ENCODE measurements at places on chromosomes 6 and 20.

- DNase-seq: no peak
These were observed 397.5 kb downstream of the TAF4 start for GRCh38 chr20:61668065-61668650.

DNA sequence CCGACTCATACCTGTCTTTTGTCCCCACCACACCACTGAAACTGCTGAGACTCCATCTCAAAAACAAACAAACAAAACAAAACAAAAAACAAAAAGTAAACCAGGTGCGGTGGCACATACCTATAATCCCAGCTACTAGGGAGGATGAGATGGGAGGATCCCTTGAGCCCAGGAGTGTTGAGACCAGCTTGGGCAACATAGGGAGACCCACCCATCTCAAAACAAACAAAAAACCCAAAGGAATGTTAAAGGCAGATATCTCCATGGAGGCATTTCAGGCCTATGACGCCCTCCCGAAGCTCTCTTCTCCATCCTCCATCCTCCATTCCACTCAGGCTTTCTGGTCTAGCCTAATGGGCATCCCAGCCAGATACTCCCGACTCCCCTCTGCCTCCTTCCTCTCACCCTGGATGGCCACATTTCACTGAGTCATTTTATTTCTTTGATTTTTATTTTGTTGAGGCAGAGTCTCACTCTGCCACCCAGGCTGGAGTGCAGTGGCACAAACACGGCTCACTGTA lies 3.2 kb upstream of the SLC4A11 start:
- DNase-seq: peak; percentile 90

- DNase-seq: no peak
These were observed 22.3 kb downstream of the NRN1 start for GRCh38 chr6:5984150-5985089.

- no peak for DNase-seq
These were observed 78.6 kb upstream of the TOX2 start for GRCh38 chr20:43835944-43836508.

- DNase-seq: no peak
These were observed 39.9 kb downstream of the SNAI1 start for GRCh38 chr20:50022676-50023075.

- DNase-seq: peak; percentile 87
These were observed 12.4 kb upstream of the ZSCAN9 start for GRCh38 chr6:28212510-28213212.

- no peak for DNase-seq
These were observed 51.5 kb downstream of the STK4 start for GRCh38 chr20:45017857-45018256.

- DNase-seq: no peak
These were observed 24.1 kb downstream of the SCP2D1 start for GRCh38 chr20:18837718-18838117.

DNA sequence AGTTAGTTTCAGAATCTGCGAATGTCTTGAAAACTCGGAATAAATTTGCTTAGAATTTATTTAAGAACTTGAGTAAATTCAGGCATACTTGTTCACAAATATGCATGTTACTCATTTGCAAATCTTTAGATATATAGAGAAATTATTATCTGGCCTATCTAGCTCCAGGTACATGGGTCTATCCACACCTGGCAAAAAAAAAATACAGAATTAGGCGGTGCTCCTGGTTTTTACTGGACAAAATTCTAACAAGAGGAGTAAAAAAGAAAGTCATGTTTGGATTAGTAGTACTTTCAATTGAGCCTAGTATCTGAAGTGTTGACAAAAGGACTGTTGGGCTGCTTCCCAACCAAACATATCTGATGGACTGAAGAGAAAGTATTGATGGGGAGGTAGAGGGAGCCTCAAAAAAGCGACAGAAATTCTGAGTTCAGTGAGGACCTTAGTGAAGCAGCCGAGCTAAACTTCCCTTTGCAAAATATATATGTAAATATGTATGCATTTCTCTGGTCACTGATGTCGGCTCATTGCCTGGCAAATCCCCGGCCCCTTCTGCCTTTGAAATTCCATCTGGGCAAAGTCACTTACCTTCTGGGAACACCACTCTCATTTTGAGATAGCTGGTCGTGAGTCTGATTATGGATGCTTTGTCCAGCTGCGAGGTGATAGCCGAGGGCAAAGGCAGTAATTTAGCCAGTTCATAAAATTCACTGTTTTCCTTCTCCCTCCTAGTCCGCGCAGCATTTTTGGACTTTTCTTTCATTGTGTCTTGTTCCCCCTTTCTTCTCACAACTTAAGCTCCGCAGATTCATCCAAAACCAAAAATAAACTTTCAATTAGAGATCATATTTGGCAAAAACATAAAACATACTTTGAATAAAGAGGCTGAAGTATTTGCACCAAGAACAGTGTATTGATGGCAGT lies 1.8 kb downstream of the SIM1 start:
- DNase-seq: peak; percentile 74

- no peak for DNase-seq
These were observed 12.7 kb downstream of the GGT7 start for GRCh38 chr20:34859826-34860545.

DNA sequence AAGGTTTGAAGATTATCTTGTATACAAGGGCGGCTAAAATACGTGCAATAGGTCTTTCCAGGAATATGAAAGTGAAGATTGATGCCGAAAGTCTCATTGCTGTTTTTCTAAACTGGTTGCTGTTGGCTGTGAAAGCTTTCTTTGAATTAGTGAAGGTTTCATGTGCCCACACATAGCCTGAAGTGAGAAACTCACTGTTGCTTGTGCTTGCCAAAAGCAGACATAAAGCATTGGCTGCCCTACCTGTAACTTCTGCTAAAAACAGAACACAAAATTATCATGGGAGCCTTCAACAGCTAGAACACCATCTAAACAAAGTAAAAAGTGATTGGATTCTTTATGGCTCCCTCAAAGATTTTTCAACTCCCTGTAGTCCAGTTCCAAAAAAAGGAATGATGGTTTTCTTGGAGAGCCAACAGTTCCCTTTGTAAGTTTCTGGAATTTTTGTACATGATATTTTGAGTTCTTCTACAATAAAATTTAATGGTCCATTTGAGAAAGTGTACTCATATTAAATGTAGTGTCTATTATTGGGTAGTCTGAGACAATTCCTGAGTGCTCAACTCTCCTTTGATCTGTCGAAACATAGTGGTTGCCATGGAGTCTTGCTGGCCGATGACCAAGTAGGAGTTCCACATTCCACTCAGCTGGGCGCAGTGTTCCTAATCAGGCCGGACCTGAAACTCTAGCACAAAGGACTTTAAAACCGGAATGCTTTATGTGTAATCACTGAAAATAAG lies 68.5 kb downstream of the PLEKHG1 start:
- no peak for DNase-seq

DNA sequence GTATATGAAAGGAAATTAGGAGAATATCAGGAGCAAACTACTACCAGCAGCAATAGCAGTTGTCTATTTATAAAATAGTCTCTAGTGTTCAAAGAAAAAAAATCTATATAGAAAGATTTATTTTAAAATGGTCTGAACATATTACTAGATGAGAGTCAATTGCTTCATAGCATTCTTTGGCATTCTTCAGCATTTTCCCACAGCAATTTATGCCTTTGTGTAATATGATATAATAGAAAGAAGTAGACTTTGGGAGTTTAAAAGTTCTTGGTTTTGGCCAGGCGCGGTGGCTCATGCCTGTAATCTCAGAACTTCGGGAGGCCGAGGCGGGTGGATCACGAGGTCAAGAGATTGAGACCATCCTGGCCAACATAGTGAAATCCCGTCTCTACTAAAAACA lies 157.0 kb upstream of the PLN start:
- no peak for DNase-seq

DNA sequence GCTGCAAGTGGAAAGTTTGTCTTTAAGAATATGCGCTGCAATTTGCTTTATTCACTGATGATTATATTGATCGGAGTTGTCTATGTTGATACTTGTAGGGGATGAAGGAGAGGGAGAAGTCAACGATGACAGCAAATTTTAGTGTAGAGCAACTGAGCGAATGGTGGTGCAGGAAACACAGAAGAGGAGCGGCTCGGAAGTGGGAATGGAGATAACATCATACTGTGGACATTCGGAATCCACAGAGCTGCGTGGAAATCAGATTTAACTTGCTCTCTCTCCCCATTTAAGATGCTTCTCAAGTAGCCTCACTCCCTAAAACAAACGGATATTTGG lies 722 bp upstream of the TMEM14B start:
- no peak for DNase-seq

- no peak for DNase-seq
These were observed 230.1 kb downstream of the TFAP2C start for GRCh38 chr20:56859039-56859800.

- no peak for DNase-seq
These were observed 13.3 kb upstream of the TCFL5 start for GRCh38 chr20:62874964-62875344.

DNA sequence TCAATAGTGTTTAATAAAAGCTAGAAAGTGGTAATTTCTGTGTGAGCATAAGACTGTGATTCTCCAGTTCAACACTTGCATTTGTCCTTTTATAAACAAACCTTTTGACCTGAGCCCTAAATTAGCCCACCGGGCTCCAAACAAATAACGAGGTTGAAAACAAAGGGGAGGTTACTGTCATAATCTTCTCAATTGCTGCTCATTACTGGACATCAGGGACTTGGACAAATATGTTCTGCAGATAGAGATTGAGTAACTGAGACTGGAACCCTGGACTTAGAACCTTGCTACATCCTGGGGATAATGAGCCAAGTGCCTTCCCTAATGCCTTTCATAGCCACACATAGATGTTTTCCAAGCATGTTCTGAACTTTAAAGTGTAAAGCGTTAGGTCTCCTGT lies 84.2 kb upstream of the PCSK2 start:
- DNase-seq: no peak

GRCh38 chr6:138787138-138787537 lies 8.7 kb upstream of the ECT2L start:
- no peak for DNase-seq

DNA sequence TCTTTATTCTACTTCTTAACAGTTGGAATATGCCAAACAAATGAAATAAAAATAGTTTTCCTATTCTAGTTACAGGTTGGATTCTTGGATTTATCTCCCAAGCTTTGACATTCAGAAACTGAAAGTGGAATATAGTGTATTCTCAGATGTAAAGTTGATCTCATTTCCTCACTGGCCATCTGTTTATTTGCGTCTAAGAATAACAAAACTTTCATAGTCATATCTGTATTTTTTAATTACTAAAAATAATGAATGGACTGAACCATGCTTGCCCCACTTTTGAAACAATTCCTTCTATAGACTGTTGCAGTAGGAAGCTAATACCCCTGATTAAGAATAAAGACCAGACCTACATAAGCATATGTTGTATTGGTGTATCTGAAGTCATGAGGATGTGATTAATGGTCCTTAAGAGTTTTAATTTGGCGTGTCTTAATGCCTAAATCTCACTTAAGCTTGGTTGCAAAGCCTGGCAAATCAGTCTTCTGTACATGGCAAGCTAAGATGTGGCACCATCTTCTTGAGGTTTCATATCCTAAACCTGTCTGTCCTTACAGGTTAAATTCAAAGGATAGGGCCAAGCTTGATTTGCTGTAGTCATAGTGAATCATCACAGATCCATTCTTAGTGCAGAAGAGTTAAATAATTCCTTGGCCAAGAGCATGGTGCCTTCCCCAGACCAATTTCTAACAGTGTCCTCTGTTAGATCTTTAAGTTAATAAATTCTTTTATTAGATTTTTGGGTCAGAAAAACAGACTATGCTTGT lies 58.9 kb downstream of the FOXO3 start:
- no peak for DNase-seq

DNA sequence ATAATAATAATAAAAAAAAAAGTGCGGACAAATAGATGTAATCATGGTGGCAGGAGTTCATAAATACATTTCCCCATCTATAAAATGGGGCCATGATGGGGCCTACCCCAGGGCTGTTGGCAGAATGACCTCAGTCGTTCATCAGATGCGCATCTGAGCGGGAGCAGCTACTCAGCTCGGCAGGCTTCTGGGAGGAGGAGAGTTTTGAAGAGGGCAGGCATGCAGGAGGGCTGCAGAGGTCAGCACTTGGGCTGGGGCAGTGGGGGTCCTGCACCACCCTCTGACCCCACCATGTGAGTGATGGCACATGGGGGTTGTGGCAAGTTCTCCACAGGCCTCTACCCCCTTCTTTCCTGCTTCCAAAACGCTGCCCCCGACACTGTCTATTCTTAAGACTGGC lies 373.5 kb downstream of the ZFAND3 start:
- no peak for DNase-seq

DNA sequence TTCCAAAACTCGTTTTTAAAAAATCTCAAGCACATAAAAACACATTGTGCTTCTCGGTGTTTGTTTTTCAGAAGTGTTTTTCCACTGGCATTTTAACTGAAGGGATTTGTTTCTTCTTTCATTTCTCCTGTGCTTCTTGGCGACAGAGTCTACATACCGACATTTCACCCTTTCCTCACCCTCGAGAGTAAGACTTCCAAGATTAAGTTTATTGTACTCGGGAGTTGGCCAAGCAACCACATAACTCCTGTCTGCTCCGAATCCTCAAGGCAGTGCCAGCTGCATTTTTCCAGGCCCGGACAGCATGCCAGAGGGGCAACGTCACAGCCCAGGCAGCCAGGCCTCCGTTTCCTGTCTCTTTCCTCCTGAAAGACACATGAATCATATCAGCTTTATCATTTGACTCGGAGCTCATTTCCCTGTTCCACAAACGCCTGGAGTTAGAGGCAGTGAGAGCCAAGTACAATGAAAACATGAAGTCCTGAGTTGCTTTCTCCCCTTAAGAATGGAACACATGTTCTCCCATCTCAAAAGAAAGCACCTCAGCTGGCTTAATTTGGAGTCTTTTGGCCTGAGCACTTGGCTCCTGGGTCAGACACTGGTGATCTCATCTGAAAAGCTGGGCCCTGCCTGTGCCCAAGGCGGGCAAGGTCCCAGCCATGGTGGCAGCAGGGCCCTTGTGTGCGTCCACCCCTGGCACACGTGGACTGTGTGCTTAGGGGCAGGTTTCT lies 23.2 kb upstream of the FAM50B start:
- peak; percentile 97 for DNase-seq

- no peak for DNase-seq
These were observed 4.9 kb upstream of the ASCC3 start for GRCh38 chr6:100886076-100886475.

DNA sequence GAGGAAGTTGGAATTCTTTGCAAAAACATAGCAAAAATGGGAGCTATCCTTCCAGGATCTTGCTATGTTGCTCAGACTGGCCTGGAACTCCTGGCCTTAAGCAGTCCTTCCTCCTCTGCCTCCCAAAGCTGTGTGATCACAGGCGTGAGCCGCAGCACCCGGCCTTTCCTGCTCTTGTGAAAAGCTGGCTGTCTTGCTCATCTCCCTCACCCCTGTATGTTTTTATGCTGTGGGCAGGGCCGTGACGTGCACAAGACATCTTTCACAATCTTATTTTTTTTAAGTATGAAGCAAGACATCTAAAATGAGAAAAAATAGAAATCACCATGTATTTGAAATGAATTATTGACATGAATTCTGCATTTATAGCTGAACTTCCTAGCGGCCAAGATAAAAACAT lies 110.4 kb downstream of the SAMD5 start:
- DNase-seq: no peak

DNA sequence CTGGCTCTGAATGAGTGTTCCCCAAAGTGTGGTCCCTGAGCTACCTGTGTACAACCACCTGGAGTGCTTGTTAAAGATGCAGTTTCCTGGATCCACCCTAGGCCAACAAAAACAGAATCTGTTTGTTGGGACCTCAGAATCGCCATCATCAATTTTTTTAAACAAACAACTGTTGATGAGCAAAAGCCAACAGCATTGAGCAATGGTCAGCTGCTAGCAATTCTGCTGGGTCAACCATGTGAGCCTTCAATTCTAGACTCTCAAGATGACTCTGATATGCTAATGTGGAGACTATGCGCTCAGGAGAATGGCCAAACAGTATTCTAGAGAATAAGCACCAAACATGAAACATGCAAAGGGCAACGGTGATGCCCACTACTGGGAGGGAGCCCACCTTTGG lies 64.4 kb upstream of the IYD start:
- DNase-seq: no peak

All from osteoblast (primary cell).